WTC11 (cell line): ENCODE measurements at places on chromosomes 1 and 21. TPM values are rescaled to one million over a fixed set of nuclear protein-coding genes. Genes with fewer than 3 reads are reported as not detected.

The PCP4 gene
- 1.4 to 2.1 TPM (median 1.6 TPM) in 3 replicates for total RNA-seq

DNA sequence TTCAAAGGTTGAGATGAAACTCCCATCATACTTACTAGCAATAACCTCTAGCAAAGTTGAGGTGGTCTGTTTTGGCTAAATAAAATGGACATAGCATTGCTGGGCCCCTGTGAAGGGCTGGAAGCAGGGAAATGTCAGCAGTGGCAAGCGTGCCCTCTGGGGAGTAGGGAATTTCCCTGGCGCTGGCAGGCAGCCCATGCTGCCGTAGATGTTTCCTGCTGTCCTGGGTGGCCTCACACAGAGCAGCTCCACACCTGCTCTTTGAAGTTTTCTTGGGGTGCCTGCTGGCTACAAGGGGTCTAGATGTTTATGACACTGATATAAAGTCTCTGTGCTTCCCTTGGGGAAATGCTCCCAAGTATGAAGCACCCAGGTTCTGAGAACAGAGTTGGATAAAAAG, 30.2 kb downstream of the ADARB1 start:
- no peak overlapping the region for H3K27ac ChIP-seq
- H3K36me3 ChIP-seq: no peaks in the 10 kb centered on the region
- H3K27me3 ChIP-seq: no peaks in the 10 kb centered on the region
- peaks cover 8% of the 10 kb centered on the region; the same call in 1 of the 2 replicates for H3K4me1 ChIP-seq
- no peak for DNase-seq
- no peak overlapping the region for H3K4me3 ChIP-seq

- H3K4me1 ChIP-seq: no peaks in the 10 kb centered on the region
- no peak overlapping the region for H3K4me3 ChIP-seq
- no peaks in the 10 kb centered on the region for H3K36me3 ChIP-seq
- no peak overlapping the region for H3K27ac ChIP-seq
- no peak for DNase-seq
Measured at GRCh38 chr1:1215080-1215676, 1.2 kb upstream of the TNFRSF4 start.

The DYNLT5 gene
- 1.3 to 1.8 TPM (median 1.6 TPM) in 3 replicates for total RNA-seq

The SOAT1 gene
- 2.3 to 3.0 TPM (median 2.7 TPM) in 3 replicates for total RNA-seq

- H3K4me3 ChIP-seq: no peak overlapping the region
- H3K27ac ChIP-seq: no peak overlapping the region
- peaks cover 11% of the 10 kb centered on the region for H3K4me1 ChIP-seq
- DNase-seq: no peak
Measured at GRCh38 chr1:177480741-177481305, 310.1 kb downstream of the BRINP2 start.

DNA sequence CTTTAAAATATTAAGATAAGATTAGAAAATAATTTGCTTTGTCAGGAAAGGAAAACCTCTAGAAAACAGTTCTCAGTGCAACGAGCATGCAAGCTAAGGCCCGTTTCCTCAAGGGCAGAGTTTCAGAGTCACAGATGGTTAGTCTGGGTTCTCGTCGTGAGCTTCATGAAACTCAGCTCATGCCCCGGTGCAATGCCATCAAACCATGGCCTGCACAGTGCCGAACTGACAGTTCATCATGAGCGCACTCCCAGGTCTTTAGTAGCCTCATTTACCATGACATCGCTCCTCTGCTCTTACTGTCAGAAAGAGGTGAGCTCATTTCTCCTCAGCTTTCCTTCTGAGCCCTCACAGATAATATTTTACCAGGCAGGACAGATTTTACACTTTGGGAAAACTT, 319.2 kb downstream of the NTNG1 start:
- no peaks in the 10 kb centered on the region for H3K36me3 ChIP-seq
- no peak for DNase-seq
- no peaks in the 10 kb centered on the region for H3K27me3 ChIP-seq
- H3K4me3 ChIP-seq: no peak overlapping the region
- H3K4me1 ChIP-seq: peaks cover 16% of the 10 kb centered on the region
- no peak overlapping the region for H3K27ac ChIP-seq

The ACTA1 gene
- total RNA-seq: 0.78 to 1.5 TPM (median 0.96 TPM) in 3 replicates
